ENCODE measurements at places on chromosomes 7 and 10.

- peak; percentile 30 for DNase-seq
Measured at GRCh38 chr10:84537447-84537931, 209.1 kb downstream of the CCSER2 start.

GRCh38 chr7:155983176-155983815 is 171.0 kb upstream of the SHH start:
- no peak for DNase-seq

GRCh38 chr10:97506199-97506991 is 7.7 kb downstream of the UBTD1 start:
- DNase-seq = no peak

DNA sequence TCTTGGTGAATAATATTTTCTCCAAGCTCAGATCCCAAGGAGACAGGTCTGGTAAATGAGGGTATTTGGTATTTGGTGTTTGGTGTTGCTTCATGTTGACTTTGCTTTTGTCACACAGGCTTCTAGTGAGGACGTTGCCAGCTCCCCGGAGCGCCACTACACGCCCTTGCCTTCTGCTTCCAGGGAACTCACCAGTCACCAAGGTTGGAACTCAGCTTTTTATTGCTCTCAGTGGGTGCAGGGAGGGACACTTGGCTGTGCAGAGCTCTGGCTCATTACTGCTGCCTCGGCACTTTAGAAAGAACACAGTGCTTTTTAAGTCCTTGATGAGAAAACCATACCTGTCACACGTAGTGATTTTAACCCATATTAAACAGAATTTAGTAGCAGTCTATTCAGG is 892.9 kb downstream of the LRMDA start:
- no peak for DNase-seq

DNA sequence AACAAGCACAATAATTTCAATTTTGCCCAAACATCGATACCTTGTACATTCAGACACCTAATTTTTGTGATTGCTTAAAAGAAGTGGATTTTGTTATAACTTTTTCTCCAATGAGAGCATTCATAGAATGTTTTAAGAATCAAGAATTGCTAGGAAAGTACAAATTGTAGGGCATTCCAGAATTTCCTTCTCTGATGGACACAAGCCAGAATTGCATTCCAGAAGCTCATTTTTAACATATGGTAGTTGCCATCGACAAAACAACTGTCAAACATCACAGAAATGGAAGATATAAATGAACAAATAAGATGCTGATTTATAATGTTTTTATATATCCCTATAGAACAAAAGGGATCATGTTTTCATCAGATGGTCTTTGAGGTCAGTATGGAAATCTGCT is 258.4 kb upstream of the NPVF start:
- DNase-seq = no peak

GRCh38 chr10:75048669-75049098 is 62.8 kb upstream of the SAMD8 start:
- no peak for DNase-seq

DNA sequence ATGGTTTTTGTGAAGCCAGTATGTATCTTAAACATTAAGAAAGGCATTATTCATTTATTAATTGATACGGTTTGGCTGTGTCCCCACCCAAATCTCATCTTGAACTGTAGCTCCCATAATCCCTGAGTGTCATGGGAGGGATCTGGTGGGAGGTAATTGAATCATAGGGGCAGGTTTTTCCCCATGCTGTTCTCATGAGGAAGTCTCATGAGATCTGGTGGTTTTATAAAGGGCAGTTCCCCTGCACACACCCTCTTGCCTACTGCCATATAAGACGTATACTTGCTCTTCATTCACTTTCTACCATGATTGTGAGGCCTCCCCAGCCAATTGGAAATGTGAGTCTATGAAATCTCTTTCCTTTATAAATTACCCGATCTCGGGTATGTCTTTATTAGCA is 28.1 kb downstream of the OTUD1 start:
- DNase-seq = no peak

DNA sequence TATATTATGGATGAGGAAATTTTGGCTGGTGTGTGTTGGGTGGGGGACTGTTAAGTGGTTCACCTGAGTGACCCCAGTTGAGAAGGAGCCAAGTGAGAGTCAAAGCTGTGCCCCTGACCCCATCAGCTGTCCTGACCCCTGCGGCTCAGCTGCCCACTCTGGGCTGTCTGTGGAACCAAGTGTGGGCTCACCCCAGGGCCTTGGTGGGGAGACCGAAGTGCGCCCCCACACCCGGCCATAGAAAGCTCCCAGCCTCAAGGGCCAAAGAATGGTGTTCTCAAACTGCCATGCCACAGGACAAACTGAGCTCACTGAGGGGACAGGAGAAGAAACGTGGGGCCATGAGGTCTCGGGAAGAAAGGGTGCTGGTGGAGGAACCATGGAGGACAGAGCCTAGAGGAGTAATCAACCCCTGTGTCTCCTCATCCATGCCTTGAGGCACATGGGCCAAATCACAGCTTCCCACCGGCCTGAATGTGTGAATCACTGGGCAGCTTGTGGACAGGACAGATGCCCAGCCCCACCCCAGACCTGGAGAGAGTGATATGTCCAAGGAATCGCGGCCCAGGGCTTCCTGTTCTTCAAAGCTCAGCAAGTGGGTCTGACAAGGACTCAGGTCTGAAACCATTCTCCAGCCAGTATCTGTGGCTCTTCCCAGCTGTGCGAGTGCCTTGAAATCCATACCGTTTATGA is 86.2 kb upstream of the CACUL1 start:
- no peak for DNase-seq

DNA sequence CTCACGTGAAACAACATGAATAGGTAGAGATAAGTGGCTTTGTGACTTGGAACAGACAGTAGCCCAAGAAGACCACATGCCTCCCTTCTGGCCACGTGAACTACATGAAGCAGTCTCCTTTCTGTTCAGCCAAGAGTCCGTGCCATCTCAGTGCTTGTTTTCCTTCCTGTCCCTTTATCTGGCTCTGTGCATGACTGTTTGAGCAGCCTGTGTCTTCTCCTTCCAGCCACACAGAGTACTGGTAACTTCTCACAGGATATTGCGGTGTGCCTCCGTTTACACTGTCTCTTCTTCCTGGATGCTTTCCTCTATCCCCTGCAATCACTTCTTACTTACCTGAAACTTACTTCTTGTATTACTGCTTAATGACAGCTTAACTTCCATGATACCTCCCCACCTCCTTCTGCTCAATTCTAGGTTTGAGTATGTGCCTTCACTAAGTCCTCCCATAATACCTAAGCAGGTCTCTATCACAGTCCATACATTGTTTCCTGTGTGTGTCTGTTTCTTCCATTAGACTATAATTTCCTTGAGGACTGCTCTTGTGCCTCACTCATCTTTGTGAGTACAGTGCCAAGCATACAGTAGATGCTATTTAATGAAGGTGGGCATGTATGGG is 748.7 kb downstream of the AUTS2 start:
- no peak for DNase-seq

DNA sequence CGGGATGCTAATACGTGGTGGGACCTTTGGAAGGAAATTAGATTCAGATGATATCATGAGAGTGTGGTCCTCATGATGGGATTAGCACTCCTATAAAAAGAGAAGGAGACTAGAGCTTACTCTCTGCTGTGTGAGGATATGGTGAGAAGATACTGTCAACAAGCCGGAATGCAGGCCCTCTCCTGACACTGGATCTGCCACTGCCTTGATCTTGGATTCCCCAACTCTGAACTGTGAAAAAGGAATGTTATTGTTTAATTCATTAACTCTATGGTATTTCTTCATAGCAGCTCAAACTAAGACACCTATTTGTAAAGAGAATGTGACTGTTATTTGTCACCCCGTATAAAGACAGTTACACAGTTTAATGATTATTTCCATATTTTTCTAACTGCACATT is 1227.5 kb upstream of the C7orf33 start:
- no peak for DNase-seq

DNA sequence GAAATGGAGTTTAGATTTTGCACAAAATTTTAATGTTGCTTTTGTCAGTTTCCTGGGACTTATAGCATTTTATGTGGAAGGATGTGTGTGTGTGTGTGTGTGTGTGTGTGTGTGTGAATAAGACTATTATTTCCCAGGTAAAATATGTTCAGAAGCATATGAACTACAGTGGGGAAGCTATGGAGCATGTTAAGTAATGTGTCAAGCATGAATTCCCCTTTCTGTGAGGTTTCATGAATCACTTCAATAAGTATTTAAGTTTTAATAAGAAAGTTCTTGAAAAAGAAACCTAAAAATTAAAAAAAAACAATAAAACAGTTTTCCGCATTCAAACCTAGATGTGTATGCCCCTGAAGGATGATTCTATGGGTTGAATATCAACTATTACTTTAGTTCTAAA is 693 bp downstream of the CREB5 start:
- no peak for DNase-seq

GRCh38 chr7:157021871-157022680 is 11.6 kb upstream of the MNX1 start:
- no peak for DNase-seq

GRCh38 chr10:78950656-78951587 is 117.8 kb upstream of the ZMIZ1 start:
- DNase-seq = no peak

GRCh38 chr7:81684514-81685269 is 85.2 kb downstream of the HGF start:
- DNase-seq = no peak

DNA sequence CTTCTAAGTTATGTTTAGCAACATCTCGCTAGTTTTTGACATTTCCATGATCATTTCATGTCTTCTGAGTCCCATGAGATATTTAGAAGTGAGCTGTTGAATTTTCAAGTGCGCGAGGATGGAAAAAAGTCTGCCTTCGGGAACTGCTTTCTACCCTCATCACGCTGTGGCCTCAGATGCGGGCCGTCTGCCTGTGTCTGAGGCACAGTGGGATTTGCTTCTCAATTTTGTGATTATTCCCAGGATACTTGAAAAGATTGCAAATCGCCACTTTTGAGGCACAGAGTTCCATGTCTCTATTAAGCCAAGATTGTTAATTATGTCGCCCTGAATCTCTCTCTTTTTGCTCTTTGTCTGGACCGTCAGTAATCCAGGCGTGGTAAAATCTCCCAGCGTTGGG is 30.8 kb upstream of the NKX6-2 start:
- no peak for DNase-seq

DNA sequence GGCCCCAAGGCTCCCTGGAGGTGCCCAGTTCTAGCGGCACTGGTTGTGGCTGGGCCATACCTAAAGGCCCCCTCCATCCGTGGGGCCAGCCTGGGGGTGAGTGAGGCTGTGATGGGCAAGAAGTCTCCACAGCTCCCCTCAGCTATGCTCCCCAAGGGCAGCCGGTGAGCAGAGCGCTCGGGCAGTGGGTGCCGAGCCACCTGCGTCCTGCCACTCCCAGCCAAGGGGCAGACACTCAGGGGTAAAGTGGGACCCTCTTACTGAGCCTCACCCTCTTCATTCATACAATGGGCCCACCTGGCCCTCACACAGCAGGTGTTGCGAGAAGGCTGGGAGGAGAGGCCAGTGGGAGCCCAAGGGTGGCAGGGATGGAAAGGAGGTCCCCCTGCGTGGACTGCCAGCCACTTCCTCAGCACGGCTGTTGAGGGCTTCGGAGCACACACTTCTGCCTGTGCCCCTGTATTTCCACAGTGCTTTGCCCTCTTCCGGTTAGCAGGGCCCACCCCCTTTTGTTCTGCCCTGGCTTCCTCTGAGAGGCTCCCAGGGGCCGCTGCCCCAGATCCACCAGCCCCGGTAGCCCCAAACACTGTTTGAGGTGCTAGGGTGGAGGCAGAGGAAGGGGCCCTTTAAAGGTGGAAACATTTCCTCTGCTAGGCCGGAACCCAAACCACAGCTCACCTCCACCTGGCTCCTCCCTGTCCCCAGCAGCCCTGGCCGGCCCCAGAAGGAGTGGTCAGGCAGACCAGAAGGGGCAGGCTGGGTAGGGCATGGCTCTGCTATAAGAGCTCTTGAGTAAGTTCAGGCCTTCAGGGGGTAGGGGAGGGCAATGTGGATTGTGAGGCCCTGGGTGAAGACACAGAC is 16.4 kb upstream of the C10orf105 start:
- peak; percentile 65 for DNase-seq

DNA sequence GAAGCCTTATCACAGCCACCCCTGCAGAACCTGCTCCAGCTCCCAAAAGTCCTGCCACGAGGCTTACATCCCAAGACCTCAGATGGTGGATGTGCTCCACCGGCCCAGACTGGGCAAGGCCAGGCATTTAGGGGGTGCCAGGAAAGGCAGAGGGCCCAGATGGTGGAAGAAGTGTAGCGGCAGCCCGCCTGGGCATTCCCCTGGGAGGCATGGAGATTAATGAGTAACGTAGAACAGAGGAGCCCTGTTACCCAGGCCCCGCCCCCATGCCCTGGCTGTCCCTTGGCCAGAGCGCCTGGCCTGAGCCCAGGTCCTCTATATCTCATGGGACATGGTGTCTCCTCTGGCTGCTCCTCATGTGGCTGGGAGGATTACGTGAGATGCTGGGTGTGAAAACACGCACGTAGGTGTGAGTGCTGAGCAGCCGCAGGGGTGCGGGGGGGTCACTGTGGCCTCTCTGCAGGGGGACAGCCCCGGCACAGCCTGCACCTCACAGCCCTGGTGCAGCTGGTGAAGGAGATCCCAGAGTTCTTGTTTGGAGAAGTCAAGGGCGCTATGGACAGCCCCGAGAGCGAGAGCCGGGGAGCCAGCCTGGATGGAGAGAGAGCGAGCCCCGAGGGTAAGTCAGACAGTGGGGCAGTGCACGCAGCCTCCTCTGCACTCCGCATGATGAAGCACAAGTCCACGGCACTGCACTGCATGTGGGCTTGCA is 52.9 kb downstream of the ZNF467 start:
- DNase-seq = no peak

- DNase-seq = no peak
Measured at GRCh38 chr7:151451156-151451555, 11.2 kb upstream of the CRYGN start.

- no peak for DNase-seq
Measured at GRCh38 chr10:86775056-86775869, 18.8 kb downstream of the BMPR1A start.

DNA sequence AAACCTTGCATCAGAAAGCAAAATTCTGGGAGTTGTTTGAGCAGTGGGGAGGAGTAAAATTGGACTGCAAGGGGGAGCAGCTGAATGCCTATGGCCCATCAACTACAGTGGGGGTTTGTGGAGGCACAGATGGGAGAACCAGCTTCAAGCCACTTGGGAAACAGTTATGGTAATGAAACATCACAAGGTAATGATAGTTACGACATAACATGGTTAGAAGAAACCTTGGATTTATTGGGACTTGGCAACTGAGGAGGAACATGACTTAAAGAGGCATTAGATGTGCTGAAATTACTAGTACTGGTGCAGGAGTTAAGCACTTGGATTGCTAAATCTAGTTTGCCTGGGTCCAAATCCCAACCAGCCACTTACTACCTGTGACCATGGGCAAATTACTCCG is 868.4 kb downstream of the KCNMA1 start:
- no peak for DNase-seq

- DNase-seq = peak; percentile 17
Measured at GRCh38 chr10:100184840-100185239, 989 bp downstream of the ERLIN1 start.

DNA sequence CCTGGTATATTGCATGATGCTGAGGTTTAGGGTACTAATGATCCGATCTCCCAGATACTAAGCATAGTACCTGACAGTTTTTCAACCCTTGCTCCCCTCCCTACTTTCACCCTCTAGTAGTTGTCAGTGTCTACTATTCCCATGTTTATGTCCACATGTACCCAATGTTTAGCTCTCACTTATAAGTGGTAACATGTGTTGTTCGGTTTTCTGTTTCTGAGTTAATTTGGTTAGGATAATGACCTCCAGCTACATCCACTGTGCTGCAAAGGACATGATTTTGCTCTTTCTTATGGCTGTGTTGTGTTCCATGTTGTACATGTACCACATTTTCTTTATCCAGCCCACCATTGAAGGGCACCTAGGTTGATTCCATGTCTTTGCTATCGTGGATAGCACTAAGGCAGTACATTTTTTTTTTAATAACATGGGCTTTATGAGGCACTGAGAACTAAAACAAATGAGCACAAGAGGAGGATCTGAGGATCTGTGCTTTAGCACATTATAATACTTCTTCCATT is 28.1 kb downstream of the ITGB8 start:
- no peak for DNase-seq
